ENCODE measurements at places on chromosomes 3 and 15.
A peak's percentile ranks its signal among the peaks of the same experiment; 100 is the strongest.

DNA sequence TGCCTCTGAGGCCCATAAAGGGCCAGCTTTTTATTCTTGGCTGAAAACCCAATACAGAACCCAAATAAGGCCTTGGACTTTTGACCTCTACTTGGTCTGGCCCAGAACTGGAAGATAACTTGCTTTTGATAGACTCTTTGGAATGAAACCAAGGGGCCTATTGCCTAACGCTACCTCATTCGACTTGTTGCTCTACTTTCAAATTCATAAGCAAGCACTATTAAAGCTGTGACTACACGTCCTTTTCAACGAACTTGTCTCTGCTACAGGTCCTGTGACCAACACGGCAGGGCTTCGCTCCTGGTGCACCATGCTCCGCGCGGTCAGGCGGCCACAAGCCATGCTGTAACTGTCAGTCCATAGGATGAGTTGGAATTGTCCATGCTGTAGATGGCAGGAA lies 385.4 kb downstream of the MFSD1 start:
- peak; percentile 50 for DNase-seq

- DNase-seq, result no peak
Measured at GRCh38 chr3:135922903-135923250, 42.7 kb upstream of the PPP2R3A start.

DNA sequence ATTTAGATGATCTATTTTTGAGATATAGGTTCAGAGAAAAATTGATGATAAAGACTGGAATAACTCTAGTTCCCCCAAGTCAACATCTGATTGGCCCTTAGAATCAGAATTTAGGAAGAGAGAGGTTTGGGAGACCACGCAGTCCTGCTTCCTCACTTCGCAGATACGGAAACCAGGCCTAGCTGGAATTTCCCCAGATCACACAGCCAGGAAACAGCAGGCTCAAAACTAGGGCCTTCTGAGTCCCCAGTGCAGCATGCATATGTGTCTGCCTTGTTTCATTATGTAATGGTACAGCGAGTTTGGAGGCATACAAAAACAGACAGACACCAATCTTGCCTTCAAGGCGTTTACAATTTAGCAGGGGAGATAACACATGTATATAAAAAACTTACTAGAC lies 177.1 kb upstream of the ICE2 start:
- no peak for DNase-seq

DNA sequence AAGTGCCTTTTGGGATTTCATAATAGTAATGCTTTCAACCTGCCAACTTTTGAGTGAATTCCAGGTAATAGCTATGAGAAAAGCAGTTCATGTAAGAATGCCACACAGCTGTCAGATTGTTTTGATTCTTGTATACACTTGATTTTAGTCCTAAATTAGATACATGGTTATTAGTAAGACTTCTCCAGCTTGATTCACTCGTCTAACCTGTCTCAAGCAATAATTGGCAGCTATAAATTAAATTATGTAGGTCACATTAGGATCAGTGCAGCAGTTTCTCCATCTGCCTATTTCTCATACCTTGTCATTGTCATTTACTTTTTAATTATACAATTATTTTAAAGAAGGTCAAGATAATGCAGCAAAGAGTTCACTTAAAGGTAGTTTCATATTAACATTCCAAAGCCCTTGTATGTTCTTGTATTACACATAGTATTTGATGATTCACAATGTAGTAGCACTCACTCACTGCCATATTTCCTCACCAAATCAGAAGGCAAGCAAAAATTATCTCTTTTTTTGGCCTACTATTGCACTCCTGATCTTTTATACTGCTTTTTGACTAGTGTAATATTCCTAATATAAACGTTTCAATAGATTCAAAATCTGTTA lies 10.9 kb upstream of the CRYBG3 start:
- no peak for DNase-seq

DNA sequence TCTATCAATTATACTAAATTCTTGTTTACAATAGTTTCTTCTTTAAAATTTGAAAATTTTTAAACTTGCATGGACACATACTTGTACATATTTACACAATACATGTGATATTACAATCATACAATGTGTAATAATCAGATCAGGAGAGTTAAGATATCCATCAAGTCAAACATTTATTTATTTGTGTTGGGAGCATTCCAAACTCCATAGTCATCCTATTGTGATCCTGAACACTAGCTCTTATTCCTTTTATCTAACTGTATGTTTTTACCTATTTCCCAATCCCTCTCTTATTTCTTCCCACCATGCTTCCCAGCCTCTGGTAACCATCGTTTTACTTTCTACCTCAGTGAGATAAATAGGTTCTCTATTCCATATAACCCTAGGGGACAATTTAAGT lies 1219.2 kb downstream of the ZPLD1 start:
- DNase-seq, result no peak

- no peak for DNase-seq
Measured at GRCh38 chr3:171768281-171768900, 41.9 kb downstream of the PLD1 start.

DNA sequence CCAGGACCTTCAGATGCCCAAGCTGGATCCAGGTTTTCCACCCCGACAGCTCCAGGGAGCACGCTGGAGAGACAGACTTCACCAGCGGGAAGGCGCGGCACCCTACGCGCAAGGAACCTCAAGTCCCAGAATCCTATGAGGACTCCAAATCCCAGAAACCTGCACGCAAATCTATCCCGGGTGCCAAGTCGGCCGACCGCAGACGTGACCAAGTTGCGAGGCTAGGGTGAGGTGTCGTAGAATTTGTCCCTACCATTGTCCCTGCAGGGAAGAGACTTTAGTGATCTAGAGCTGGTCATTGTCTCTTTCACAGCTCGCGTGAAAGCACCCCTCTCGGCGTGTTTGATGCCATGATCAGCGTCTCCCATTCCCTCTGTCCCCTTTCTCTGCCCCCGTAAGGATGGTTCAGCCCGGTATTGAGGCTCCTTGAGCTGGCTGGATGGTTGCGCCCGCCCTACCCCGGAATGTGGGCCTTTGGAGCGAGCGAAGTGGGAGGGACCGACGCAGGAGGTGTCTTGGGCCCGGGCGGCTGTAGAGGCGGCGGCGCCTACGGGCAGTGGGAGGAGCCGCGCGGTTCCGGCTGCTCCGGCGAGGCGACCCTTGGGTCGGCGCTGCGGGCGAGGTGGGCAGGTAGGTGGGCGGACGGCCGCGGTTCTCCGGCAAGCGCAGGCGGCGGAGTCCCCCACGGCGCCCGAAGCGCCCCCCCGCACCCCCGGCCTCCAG lies at the start of gene PRKCI:
Gene PRKCI (plus strand): TSS at position 501 of the 723 bp plus-strand sequence. CDS start 246 bp downstream, outside the sequence.
- DNase-seq, result peak; percentile 98

DNA sequence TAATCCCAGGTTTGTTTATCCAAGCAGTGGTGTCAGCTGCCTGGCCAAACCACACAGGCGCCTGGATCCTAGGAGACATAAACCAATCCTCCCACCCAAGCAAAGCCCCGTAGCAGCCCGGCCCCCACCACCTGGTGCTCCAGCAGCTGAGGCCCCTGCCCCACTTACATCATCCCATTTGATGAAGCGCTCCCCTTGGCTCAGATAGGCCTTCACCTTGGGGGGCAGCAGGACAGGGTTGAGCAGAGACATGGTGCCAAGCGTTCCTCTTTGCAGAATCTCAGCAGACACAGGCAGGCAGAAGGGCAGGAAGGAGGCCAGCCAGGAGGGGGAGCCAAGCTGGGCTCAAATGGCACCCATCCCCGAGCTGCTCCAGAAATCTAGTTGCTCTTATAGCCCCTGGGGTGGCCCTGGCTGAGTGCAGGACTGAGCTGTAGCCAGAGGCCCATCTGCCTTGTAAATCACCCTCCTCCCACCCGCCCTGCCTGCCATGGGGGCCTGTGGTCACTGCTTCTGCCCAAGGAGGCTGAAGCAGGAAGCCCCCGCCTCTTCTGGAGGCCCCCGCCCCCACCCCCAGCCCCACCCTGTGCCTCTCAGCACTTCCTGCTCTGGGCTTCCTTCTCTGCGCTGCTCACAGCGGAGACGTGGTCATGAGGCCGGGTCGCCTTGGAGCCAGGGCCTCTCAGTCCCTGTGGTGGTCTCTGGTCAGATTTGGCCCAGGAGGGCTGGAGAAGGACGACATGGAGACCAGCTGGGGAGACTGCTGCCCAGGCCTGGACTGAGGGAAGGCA lies at the start of gene PLCB2:
Gene PLCB2 (minus strand): TSS at position 515 of the 791 bp plus-strand sequence. CDS start 263 bp downstream, at position 252.
- DNase-seq, result peak; percentile 80

DNA sequence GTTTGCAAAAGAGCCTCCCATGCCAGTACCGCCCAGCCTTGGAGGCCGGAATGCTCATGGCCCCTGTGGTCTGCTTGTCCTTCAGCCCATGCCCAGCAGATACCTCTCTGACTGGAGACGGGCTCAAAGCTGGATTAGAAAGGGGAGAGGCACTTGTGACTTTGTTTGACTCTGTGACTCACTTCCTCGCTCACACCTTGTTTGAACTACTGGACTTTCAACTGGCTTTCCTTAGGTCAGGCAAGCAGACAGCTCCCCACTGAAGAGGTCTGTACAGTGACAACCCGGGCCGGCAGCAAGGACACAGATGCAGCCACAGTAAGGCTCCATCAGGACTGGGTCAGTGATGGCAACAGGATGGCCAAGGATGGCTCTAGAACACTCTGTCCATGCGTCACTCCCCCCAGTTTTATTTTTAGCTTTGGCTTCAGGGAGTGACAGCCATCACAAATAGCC lies 98.6 kb upstream of the ABHD17C start:
- DNase-seq, result no peak

- no peak for DNase-seq
Measured at GRCh38 chr3:50523279-50523811, 19.9 kb upstream of the CACNA2D2 start.

DNA sequence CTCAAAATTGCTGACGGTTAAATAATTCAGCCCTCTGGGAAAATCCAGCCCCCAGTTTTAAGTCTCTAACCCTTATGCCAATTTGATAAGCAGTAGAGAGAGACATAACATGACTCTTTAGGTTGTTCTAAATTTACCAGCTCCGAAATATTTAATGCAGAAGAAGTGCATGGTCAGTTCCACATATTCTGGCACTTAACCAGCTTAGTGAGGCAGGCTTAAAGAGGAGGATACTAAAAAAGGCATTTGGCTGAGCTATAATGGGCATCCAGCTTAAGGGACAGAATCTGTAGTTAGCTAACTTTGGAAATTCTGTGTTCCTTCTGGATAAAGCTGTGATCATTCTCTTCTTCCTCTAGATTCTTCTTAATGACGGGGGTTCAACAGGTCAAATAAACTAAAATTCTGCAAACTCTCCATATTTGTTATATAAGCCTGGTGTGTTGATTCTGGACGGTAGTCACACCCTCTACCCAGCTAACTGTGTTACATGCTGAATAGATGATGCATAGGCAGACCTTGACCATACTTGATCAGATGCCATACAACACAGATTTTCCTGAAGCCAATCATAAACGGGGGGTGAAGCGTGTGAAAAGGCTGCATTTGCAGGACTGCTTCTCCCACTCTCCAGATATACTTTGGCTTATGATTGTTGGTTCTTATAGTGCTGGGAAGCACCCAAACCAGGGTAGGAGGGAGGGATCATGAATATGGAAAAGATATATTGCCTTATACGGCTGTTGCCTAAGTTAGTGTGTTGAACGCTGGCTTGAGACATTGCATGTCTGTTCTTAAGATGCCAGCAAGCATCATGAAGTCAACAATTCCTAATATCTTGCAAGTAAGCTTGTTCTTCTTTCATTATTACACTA lies 118.4 kb downstream of the FGF12 start:
- no peak for DNase-seq

- DNase-seq, result peak; percentile 34
Measured at GRCh38 chr3:129615751-129616281, 9.3 kb upstream of the PLXND1 start.

DNA sequence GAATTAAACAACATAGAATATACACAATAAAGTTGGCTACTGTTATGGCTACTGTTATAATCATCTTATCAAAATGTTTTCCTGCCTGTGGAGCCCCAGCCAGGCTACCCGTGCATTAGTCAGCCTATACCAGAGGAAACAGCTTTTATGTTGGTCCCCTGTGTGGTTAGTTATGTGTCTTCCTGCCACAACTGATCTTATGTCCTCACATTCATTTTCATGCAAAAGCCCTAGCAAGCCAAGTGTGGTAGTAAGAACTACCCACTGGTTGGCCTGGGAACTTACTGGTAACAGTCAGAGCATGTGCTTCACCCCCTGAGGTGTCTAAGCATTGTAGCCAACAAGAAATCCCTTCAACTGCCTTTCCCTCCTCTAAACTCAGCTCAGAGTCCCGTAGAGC lies 21.8 kb downstream of the MGLL start:
- DNase-seq, result no peak

- no peak for DNase-seq
Measured at GRCh38 chr3:81761904-81762580, 597 bp upstream of the GBE1 start.

DNA sequence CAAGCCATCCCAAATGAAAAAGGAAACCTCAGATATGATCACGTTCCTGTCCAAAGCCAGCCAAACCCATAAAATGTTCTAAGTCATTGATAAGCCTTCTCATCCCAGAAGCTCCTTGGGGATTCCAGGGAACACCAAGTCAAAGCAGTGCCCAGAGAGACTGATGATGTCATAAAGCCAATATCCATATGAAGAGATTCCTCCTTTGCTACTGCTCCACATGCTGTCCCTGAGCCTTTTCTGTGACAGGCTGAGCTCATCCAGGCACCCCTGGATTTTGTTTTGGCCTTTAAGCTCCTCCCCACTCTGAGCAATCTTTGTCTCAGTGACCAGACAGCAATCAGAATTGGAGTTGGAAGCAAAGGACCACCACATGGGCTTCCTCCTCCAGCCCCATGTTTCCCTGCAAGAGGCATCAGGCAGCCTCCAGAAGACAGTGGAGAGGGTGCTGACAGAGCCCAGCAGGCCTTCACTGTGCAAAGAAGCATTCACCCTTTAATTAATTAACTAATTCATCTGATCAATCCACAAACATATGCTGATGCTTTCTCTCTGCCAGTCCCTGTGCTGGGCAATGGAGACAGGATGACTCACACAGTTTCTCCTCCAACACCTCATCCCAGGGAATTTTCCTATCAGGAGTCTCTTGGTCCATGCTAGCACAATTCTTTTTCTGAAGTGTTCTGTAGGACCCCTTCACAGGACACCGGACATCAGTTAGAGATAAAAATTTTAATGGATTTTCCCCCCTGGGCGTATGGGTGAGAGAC lies 25.0 kb downstream of the MEX3B start:
- DNase-seq, result no peak

DNA sequence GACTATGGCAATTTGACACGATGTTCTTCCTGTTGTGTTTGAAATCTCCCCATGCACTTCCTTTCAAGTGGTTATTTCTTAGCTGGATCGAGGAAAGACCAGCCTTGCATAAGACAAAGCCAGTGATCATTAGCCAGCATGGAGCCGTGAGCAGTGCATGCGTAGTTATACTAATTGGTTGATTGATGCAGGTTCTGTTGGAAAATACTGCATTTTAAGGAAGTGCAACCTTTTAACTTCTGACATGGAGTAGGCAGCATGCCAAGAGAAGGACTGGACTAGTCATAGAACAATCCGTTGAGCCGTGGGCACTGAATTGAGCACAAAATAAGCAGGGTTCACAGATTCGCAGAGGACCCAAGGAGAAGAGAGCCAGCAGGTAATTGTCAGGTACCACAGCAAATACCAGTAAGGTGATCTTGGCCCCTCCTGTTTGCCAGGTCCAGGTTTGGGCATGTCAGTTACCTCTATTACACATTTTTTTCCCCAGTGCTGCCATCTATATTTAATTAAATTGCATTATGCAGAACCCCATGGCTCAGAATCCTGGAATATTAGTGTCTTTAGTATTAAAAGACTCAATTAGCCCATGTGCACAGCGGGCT lies 29.0 kb upstream of the BCL6 start:
- no peak for DNase-seq

- no peak for DNase-seq
Measured at GRCh38 chr3:48208076-48208475, 15.2 kb upstream of the CAMP start.

- DNase-seq, result no peak
Measured at GRCh38 chr15:78382114-78382880, 42.1 kb downstream of the CRABP1 start.

GRCh38 chr3:169384573-169384972 lies 278.9 kb downstream of the MECOM start:
- DNase-seq, result no peak
